ENCODE measurements at places on chromosomes 6 and 20.

DNA sequence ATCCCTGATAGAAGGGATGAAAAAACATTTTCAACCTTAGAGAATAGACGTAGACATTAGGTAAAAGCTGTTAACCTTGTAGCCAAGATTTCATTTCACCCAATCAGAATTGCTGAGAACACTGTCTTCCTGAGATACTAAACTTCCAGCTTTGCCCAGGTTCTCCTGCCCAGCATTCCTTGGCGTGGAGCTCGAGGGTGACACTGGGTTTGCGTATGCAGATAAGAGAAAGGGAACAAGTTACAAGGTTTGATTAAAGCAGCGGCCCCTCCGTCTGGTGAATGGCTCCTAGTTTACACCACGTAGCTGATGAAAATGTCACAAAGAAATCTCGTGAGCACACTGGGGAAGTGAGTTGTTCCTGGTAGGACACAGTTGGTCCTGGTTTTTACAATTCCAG, 247.8 kb downstream of the FARS2 start:
- no peak for DNase-seq

DNA sequence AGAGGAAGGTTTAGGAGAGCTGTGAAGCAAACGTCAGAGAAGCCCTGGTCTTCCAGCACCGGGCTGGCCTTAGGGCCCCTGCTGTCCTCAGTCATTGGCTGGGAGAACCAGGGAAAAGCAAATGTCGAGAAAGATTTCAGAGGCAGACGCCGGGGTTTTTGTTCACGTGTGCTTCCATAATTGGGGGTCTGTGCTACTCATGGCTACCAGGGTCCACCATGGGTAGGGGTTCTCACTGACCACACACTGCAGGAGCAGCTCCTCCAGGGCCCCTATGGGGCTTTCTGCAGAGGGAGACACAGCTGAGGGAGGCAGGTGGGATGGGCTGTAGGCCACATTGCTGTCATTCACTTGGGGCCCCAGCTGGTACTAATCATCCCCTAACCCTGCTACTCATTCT, 291.8 kb upstream of the FOXQ1 start:
- no peak for DNase-seq

DNA sequence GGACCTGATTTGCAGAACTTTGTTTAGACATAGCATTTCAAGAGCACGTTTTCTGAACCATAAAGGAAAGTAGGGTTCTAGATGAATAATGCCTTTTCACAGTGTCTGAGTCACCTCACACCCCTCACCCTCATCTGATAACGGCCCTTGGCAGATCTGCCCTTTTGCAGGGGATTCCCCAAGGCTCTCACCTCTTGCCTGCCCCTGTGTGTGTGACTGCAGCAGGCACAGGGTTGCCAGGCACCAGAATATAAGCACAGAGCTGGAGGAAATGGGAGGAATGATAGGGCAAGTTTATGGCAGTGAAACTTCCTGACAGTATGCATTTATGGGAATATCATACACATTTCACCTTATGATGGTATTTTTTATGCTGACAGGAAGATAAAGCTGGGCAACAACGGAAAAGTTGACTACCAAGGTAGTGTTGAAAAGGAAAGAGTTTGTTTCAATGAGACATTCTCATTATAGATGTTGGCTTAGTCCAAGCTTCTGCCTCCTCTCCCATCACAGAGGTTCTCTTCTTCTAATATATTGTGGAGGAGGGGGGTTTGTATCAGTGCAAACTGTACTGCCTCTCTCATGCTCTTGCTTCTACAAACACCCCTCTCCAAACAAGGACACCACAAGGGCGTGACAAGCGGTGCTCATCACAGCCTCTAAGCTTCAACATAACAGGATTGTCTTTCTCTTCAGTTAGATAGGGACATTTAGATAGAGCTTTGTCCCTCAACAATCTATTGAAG, 101.5 kb upstream of the BACH2 start:
- peak; percentile 39 for DNase-seq

DNA sequence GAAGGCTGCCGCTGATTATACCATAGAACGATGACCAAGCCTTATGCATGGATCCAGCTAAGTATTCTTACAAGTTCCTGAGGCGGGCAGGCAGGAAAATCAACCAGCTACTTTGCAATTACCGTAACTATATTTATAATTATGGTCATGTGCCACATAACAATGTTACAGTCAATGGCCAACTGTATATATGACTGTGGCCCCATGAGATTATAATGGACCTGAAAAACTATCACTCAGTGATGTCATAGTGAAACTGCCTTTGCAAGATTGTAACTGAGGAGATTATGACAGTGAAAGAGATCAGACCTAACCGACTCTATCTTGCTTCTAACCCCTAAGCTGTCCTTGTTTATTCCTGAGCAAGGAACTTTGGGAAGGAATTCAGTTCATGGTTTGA, 33.1 kb upstream of the FAM135A start:
- no peak for DNase-seq
